ENCODE measurements at places on chromosomes 16 and 17.

DNA sequence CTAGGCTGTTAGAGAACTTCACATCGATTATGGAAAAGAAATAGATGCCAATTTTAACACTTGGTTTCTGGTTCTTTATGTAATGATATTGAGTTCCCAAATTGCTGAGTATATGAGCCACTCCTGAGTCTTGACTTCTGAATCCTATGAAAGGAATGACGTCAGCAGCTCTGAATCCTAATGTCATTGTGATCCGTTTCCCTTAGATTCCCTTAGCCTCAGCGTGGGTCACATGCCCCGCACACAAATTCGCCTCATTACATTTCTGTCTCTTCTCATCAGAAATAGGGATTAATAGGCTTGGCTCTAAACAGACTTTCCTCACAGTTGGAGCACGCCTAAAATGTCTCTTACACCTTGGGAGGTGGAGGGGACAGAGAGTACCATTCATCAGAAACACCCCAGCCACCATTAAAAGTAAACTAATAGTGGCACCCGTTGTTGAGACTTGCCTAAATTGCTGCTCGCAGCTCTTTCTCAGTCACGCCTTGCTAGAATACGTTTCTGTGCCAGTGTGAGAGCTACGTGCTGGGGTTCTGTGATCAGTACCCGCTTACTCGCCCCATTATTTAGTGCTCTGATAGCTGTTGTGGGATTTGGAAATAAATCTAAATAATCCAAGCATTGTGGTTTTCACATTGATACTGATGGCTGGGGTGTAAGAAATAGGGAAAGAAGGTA lies 7.1 kb downstream of the MRM3 start:
- DNase-seq = no peak

- no peak for DNase-seq
Observed at GRCh38 chr16:68396481-68396880, 51.8 kb downstream of the SMPD3 start.

- DNase-seq = no peak
Observed at GRCh38 chr17:63538693-63539595, 11.3 kb upstream of the DCAF7 start.

- DNase-seq = peak; percentile 45
Observed at GRCh38 chr17:17900615-17901520, 64.1 kb upstream of the SREBF1 start.

- DNase-seq = no peak
Observed at GRCh38 chr17:36736201-36737156, 135.1 kb downstream of the MRM1 start.

DNA sequence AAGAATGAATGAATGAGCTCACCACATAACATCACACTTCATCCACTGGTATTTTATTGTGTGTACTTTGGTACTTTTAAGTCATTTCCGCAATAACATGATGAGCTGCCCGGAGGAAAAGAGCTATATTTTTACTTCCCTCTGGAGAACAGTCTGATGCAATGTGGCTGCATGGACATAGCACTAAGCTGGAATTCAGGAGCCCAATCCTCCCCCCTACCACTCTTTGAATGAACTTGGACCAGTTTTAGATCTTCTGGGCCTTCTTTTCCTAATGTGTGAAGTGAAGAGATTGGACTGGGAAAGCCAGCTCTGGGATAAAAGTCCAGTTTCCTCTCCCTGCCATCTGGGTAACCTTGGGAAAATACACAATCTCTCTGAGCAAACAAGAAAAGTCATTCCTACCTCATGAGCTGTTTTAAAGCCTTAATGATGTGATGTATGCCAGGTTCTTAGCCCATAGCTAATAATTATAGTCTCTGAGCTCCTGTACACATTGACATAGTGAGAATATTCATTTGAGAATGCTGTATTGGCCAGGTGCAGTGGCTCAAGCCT lies 79.3 kb downstream of the ABCC12 start:
- DNase-seq = no peak

- DNase-seq = peak; percentile 76
Observed at GRCh38 chr17:50949989-50950877, 84.1 kb upstream of the TOB1 start.

GRCh38 chr17:68428498-68429172 lies 28.7 kb downstream of the WIPI1 start:
- no peak for DNase-seq

- no peak for DNase-seq
Observed at GRCh38 chr16:57305159-57305811, 20.8 kb upstream of the PLLP start.

DNA sequence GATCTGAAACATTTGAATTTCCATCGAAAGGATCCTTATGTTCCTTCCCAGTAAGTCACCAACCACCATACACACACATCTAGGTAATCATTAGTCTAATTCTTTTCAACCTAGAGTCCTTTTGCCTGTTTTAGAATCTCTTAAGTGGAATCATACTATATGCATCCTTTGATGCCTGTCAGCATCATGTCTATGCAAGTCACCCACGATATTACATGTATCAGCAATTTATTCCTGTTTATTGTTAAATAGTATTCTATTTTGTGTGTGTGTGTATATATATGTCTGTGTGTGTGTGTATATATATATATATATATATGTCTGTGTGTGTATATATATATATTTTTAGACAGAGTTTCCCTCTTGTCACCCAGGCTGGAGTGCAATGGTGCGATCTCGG lies 78.9 kb upstream of the RPH3AL start:
- DNase-seq = no peak

DNA sequence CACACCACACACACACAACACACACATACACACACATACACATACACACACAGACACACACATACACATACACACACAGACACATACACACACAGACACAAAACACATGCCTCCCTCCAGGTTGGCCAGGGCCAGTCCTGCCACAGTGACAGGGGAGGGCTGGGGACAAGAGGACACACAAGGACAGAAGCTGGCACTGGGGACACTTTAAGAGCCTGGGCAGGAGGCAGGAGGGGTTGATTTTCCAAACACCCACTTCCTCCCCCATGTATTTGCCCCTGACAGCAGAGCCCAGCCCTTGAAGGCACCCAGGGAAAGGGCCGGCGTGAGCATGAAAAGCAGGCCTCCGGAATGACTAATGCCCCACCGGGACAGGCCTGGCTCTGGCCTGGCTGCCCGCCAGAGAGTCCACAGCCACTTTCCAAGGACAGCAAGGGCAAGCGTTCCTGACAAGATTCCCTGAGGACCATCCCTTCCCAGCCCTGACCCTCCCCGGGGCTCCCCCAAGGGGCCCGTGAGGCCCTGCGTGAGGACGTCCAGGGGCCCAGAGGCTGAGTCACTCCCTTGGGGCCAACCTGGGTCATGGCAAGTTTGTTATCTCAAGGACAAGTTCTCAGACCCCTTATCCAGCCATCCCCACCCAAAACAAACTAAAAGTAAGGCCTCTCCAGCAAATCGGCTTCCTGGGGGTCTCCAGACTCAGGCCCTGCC lies 235.6 kb downstream of the ZNF423 start:
- DNase-seq = no peak

DNA sequence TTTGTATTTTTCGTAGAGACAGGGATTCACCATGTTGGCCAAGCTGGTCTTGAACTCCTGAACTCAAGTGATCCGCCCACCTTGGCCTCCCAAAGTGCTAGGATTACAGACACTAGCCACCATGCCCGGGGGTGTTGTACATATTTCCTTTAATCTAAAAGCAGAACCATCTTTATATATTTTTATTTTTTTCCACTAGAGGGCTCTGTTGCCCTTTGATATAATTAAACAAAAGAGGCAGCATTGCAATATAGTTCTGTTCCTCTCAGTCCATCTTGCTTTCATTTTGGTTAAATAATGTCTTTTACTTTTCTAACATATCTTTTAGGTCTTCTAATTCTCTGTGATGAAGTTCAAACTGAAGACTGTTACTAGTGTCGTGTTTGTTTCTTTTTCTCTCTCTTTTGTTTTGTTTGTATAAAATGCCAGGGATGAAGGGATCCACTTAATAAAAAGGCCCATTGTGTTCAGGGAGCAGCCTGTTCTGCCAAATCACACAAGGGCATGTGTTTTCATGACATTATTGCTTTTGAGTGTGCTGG lies 23.4 kb downstream of the WWOX start:
- DNase-seq = no peak

DNA sequence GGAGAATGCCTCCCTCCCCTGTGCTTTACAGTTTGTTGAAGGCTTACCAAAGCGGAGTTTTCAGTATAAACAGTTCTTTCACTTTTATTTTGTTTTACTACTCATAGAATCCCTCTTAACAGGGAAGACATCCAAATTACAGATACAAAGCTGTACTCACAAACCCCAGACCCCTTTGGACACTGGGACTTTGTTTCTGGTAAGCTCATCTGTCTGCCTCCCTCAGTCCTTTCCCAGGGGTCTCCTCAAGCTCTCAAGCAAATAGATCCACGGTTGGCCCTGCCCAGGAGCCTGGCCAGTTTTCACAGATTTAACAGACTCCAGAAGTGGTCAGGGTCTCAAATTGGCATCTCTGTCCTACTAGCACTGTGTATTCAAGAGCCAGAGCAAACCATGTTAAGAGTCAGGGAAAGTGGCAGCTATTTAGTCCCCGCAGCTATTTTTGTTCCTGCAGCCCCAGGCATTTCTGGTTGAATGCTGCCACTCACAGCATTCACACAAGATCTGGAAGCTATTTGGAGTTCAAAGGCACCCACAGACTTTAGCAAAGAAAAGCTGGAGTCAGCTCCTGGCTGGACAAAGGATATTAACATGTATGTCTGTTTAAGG lies 54.2 kb downstream of the TMEM100 start:
- no peak for DNase-seq
